ENCODE measurements at places on chromosomes 2 and 18.

- DNase-seq = no peak
Measured at GRCh38 chr2:2291500-2292260, 39.4 kb downstream of the MYT1L start.

GRCh38 chr2:240905176-240905781 lies 857 bp upstream of the CROCC2 start:
- no peak for DNase-seq

DNA sequence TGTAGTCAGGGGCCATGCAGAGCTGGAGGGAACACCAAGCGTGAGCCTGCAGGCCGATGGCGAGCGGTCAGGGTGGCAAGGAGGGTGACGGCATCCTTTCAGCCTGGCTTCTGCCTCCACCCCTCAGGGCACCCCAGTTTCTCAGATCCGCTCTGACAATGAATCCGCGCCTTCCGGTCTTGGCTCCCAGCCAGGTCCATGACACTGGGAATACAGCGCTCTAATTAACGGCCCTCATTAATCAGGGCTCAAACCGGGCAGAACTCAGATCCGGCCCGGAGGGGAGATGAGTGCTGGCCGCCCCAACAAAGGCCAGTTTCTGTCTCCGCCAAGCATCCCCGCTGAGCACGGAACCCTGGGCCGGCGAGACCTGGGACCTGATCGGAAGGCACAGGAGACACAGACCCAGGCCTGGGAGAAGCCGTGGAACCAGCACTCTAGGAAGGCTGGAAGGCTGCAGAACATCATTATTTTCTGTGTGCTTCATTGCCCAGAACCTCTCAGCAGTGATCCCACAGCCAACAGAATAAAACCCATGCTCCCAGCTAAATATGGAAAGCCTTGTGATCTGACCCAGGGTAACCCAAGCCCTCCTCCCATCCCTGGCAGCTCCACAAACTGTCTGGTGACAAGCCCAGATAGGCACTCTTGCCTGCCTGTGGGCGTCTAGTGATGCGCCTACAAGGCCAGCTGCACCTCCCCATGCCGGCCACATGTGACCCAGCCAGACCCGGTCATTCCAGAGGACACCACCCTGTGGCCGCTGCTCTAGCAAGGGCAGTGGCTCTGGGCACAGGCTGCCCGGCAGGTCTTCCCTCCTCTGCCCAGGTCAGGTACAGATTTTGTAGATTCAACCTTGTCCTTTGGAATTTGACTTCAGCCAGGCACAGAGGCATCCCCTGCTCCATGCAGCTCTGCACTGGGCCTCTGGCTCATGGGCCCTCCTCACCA lies 438.7 kb upstream of the MYT1L start:
- DNase-seq = no peak

- DNase-seq = no peak
Measured at GRCh38 chr18:26008096-26008495, 82.3 kb downstream of the SS18 start.

DNA sequence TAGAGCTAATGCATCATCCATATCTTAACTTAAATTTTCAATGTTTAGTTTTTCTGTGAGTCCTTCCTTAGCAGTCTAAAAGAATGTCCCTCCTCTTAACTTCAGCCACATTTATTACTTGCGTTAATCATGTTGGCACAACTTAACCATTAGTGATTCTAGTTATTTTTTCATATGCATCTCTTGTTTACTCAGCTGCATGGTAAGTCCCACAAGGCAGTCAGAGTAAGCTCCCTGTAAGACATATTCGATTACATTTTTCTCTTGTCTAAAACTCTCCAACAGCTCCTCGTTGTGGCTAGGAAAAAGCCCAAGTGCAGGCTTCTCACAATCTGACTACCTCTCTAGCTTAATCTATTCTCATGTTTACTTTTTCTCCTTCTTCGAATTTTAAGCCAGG lies 2045.3 kb upstream of the PIK3C3 start:
- DNase-seq = peak; percentile 55

GRCh38 chr18:58758046-58758445 lies 86.8 kb downstream of the MALT1 start:
- DNase-seq = no peak

GRCh38 chr2:69837533-69837932 lies 8.1 kb downstream of the GMCL1 start:
- DNase-seq = no peak

DNA sequence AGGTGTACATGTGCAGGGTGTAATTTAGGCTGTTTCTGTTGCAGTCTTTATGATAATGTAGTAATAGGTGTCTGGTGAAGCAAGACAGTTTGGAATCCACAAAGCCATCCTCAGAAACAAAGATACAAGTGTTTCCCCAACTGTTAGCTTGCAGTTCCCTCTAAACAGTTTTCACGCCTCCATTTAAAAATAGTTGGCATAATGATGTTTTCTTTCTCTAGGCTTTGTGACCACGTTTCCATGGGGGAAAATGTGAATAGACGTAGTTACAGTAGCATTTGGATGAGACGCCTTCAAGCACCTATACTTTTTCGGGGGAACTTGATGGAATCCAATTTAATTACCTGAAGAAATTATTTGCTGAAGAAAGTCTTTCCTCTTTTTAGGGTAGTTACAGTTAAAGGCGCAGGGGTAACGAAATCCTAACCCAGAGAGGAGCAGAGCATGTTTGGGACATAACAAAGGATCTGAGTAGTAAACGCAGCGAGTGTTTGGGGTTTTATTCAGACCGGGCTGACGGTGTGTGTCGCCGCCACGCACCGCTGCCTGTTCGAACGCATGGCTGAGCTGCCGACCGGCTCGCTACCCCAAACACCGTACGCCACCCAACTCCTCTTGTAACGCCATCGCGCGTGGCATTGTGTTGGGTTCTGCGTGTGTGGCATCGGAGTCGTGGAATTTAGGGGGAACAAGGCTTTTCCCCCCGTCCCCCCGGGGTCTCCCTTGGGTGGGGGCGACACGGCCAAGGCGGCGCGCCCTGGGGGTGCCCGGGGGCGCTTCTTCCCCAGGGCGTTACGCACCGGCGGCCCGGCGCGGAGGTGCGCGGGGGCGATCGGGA lies 681 bp upstream of the NRP2 start:
- DNase-seq = no peak

GRCh38 chr18:13376298-13376840 lies 157.8 kb downstream of the LDLRAD4 start:
- DNase-seq = peak; percentile 36

GRCh38 chr2:237700512-237701032 lies 73.2 kb downstream of the LRRFIP1 start:
- peak; percentile 96 for DNase-seq

- DNase-seq = no peak
Measured at GRCh38 chr2:98623657-98624056, 15.3 kb downstream of the UNC50 start.

DNA sequence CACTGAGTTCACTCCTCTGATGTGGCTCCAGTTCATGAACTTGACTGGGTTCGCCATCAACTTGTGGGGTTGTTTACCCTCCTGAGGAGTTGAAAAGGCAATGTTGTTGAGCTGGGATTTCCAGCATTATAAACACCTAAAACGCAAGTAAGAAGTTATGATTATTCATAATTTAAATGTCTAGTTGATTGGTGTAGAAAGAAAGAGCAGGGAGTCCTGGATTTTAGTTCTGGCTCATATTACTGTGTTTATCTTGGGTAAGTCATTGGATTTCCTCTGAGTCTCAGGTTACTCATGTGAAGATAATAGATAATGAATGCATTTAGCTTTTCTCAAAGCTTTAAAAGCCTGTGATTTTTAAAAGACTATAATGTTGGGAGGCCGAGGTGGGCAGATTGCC lies 438.0 kb upstream of the CDH20 start:
- DNase-seq = peak; percentile 41

DNA sequence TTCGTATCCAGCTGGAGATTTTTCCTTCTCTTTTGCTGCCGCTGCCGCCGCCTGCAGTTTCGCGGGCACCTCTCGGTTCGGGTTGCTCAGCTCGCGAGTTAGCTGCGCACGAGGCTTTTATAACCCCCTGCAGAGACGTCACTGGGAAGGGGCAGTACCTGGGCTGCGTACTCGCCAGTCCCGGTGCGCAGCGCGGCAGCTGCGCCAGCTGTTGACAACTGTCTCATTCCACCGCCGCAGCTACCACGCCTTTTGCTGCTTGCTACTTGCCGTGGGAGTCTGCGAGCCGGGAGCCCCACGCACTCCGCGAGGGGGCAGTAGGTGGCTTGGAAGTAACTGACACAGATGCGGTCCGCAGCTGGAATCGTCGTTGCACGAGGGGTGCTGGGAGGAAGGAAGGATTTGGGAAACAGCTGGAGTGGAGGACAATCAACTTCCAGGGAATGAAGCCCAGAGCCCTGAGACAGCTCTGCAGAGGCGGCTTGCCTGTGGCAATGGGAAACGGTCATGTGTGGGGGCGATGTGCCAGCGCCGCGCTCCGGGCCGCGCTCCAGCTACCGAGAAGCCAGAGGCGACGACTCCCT lies at the start of gene TACR1:
Gene TACR1 (minus strand): TSS at position 93 of the 584 bp plus-strand sequence. CDS start 586 bp downstream, outside the sequence.
- peak; percentile 72 for DNase-seq

DNA sequence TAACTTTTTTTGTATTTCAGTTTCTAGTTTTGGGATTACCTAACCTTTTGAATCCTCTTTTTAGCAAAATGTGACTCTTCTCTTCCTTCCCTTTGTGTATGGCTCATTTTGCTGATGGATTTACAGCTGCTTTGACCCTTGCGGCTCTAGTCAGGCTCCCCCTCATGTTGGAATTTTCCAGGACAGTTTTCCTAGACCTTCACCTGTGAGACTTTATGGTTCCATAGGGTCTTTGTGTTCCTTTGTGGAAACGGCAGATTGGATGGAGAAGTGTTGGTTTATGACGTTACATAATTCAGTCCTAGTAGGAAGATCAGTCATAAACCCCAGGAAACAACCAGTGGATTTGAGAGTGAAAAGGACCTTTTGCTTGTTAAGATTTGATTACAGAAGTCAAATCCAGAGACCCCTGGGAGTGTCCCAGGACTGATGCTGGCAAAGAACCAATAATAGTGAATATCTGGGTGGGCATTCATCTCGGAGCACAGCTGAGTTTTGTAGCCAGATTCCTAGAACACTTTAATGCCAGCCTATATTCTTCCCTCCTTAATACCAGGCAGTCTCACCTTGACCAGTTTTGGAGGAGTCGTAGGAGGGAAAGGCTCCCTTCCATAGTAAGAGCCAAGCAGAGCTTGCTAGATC lies 42.7 kb downstream of the SOCS6 start:
- no peak for DNase-seq

DNA sequence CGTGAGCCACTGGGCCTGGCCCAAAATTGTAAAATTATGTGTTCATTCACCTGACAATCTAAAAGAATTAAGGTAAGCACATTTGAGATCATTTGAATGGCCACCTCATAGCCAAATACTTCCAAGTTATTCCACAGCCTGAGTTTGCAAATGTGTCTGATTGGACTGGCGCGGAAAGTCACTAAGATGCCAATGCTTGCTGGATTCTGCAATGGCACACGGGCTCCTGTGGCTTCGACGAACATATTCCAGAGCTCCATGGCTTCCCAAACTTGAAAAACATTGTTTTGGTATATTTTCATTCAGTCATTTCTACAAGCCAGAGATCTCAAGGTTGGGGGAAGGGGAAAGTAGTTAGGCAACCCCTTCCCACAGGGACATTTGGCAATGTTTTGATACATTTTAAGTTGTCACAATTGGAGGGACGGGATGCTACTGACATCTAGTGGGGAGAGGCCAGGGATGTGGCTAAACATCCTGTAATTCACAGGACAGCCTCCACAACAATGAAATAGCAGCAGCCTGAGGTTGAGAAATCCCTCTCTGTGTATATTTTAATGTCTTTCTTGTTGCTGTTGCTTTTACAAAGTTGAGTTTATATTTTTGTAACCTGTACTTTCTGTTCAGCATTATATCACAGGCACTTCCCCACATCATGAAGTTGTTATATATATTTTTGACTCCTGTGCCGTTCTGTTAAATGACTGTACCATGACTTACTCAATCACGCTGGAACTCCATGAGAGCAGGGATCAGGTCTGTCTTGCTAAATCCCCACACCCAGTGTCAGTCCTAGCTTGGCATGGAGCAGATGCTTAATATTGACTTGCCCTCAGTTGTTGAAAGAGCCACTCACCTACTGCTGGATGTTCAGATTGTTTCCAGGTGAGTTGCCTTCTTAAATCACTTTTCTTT lies 56.9 kb downstream of the COL4A4 start:
- DNase-seq = peak; percentile 68

DNA sequence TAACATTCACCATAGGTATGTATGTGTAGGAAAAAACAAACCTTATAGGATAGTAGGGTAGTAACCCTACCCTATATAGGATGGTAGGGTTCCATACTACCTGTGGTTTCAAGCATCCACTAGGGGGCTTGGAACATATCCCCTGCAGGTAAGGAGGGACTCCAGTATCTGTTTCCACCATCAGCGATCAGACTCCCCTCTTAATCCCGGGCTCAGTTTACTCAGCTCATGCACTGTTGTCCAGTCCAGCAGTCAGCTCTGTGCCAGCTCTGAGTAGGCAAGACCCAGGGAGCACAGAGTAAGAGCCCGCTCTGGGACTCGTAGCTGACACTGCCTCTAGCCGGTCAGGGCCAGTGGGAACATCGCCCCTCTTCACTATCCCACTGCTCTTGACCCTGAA lies 61.7 kb downstream of the MEX3C start:
- DNase-seq = no peak

GRCh38 chr18:48975120-48975816 lies 24.5 kb upstream of the SMAD7 start:
- DNase-seq = no peak

- DNase-seq = no peak
Measured at GRCh38 chr18:8724452-8724851, 19.1 kb downstream of the MTCL1 start.

- DNase-seq = no peak
Measured at GRCh38 chr2:238839428-238839827, 8.5 kb upstream of the TWIST2 start.

DNA sequence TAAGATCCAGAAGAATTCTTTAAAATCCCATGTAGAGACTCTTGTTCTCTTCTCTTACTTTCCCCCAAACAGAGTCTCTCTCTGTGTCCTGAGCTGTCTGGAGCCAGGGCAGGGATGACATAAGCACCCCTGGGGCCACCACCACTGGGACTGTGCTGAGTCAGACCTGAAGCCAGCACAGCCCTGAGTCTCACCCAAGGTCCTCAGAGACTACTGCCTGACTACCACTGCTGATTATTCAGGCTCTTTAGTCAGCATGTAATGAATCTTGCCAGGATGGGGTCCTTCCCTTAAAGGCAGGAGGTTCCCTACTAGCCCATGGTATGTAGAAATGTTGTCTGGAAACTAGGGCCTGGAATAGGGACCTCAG lies 34.9 kb upstream of the DYNC1I2 start:
- peak; percentile 57 for DNase-seq

- no peak for DNase-seq
Measured at GRCh38 chr2:12044857-12045256, 298.4 kb downstream of the LPIN1 start.
